ENCODE measurements at places on chromosomes 6 and 20.

DNA sequence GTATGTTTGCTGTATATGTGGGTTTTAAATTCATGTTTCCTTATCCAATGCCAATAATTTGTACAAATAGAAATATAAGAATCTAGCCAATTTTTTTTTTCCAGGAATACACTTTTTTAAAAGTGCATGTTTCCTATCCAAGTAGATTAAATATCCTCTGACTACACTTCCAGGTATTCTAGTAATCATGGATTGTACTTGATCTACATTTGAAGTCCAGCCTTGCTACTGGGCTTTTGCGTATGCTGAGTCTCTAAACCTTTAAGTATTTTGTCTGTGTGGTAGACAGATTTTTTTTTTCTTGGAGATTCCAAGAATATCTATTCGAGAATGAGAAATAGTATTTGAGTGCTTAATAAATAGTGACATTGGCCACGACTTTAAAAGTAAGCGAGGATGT lies 188.3 kb downstream of the SASH1 start:
- no peak for DNase-seq

GRCh38 chr20:37202267-37202943 lies 23.1 kb upstream of the MROH8 start:
- DNase-seq: no peak

- no peak for DNase-seq
Observed at GRCh38 chr6:92617721-92618120, 801.6 kb downstream of the EPHA7 start.

- no peak for DNase-seq
Observed at GRCh38 chr6:150987371-150987828, 121.9 kb downstream of the MTHFD1L start.

DNA sequence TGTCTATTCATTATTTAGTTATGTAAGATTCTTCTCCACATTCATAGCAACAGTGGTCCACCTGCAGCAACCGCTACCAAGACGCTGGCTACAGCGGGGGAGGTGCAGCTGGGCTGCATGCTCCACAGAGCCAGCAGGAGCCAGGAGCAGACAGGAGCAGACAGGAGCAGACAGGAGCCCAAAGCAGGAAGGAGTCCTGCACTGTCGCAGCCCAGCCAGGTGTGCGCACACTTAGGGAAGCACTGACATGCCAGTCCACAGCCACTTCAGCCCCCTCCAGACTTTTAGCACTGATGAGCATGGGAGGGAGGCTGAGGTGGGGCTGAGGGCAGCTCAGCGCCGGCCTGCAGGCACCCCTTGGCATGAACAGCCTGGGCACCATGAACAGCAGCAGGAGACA lies 19.6 kb downstream of the KIF16B start:
- DNase-seq: no peak

Data from memory B cell (primary cell).